Purkinje cell (primary cell): ENCODE measurements at places on chromosomes 16 and 17. TPM values are rescaled to one million over a fixed set of nuclear protein-coding genes. Genes with fewer than 3 reads are reported as not detected.

Gene CCL17
- polyA plus RNA-seq = not detected in 2 replicates

Gene HOXB1
- polyA plus RNA-seq = not detected in 2 replicates

Gene ACAP1
- polyA plus RNA-seq = 4.1 and 5.8 TPM in 2 replicates

Gene NOG
- polyA plus RNA-seq = 4.9 and 9.2 TPM in 2 replicates

Gene KRTAP4-9
- polyA plus RNA-seq = not detected in 2 replicates

Gene TBC1D3E
- polyA plus RNA-seq = not detected in 2 replicates

Gene HSD17B2
- polyA plus RNA-seq = not detected in 2 replicates

Gene WSB1
- 37.4 and 41.1 TPM in 2 replicates for polyA plus RNA-seq

Gene CX3CL1
- 15.3 and 16.5 TPM in 2 replicates for polyA plus RNA-seq

Gene DGKE
- polyA plus RNA-seq = 9.3 and 15.0 TPM in 2 replicates

Gene NPW
- polyA plus RNA-seq = not detected in 2 replicates

Gene SOCS3
- not detected in 2 replicates for polyA plus RNA-seq

Gene G6PC1
- not detected in 2 replicates for polyA plus RNA-seq

Gene HSD17B1
- 0.32 and 0.83 TPM in 2 replicates for polyA plus RNA-seq

Gene SPATA22
- not detected in 2 replicates for polyA plus RNA-seq

Gene SNAI3
- polyA plus RNA-seq = not detected in 2 replicates

Gene PABPN1L
- polyA plus RNA-seq = not detected in 2 replicates

Gene IRX5
- polyA plus RNA-seq = 1.2 TPM in 2 replicates

Gene PIGW
- polyA plus RNA-seq = 2.1 and 3.3 TPM in 2 replicates

Gene CCDC43
- 30.8 and 37.3 TPM in 2 replicates for polyA plus RNA-seq

Gene TMEM107
- 3.1 and 12.4 TPM in 2 replicates for polyA plus RNA-seq

Gene TMC7
- polyA plus RNA-seq = 0.19 and 0.60 TPM in 2 replicates

Gene SHBG
- polyA plus RNA-seq = 2.5 TPM in 1 of 2 replicates, not detected in the other

Gene MYH2
- polyA plus RNA-seq = not detected in 2 replicates

Gene CPSF4L
- polyA plus RNA-seq = not detected in 2 replicates

Gene CAPNS2
- polyA plus RNA-seq = not detected in 2 replicates

Gene SGCA
- not detected in 2 replicates for polyA plus RNA-seq

Gene BAIAP3
- polyA plus RNA-seq = 0.43 and 1.5 TPM in 2 replicates

Gene OTOP2
- 0.27 TPM in 1 of 2 replicates, not detected in the other for polyA plus RNA-seq

Gene TRIM72
- polyA plus RNA-seq = not detected in 2 replicates

Gene SLC16A11
- polyA plus RNA-seq = not detected in 2 replicates

Gene KIF2B
- not detected in 2 replicates for polyA plus RNA-seq

Gene CLEC18B
- polyA plus RNA-seq = not detected in 2 replicates

Gene CHRNE
- polyA plus RNA-seq = not detected in 2 replicates

Gene TBX2
- not detected in 2 replicates for polyA plus RNA-seq

Gene CFAP119
- 0.87 and 6.6 TPM in 2 replicates for polyA plus RNA-seq

Gene GH2
- polyA plus RNA-seq = not detected in 2 replicates

Gene C17orf113
- polyA plus RNA-seq = 0.91 and 2.4 TPM in 2 replicates

Gene RPL26
- 780 and 817 TPM in 2 replicates for polyA plus RNA-seq

Gene TAF15
- 11.4 and 35.2 TPM in 2 replicates for polyA plus RNA-seq

Gene EFCAB5
- 0.51 TPM in 1 of 2 replicates, not detected in the other for polyA plus RNA-seq

Gene MARCHF10
- 0.13 TPM in 1 of 2 replicates, not detected in the other for polyA plus RNA-seq

Gene CHD9NB
- polyA plus RNA-seq = not detected in 2 replicates

Gene PRSS8
- not detected in 2 replicates for polyA plus RNA-seq

Gene SHISA6
- 70.7 and 89.9 TPM in 2 replicates for polyA plus RNA-seq

Gene COPZ2
- polyA plus RNA-seq = 3.9 TPM in 1 of 2 replicates, not detected in the other

Gene TMEM238L
- not detected in 2 replicates for polyA plus RNA-seq
